ENCODE measurements at places on chromosomes 4 and X.

DNA sequence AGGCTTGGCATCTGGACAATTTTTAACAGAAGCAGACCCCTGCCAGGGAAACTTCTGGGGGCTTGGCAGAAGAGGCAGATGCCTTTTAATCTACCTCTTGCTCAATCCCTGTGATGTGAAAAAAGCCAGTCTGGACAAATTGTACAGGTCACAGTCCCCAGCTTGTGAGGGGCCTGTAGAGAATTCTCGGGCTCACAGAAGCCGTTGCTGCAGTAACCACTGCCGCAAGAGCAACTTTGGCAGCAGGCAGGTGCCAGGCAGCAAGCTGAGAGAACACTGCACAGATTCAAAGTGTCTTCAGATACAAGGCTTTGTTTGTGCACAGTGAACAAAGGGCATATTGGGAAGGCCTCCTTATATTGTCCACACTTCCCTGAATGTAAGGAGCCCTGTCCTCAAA lies 11.7 kb downstream of the GPKOW start:
- DNase-seq, result no peak

DNA sequence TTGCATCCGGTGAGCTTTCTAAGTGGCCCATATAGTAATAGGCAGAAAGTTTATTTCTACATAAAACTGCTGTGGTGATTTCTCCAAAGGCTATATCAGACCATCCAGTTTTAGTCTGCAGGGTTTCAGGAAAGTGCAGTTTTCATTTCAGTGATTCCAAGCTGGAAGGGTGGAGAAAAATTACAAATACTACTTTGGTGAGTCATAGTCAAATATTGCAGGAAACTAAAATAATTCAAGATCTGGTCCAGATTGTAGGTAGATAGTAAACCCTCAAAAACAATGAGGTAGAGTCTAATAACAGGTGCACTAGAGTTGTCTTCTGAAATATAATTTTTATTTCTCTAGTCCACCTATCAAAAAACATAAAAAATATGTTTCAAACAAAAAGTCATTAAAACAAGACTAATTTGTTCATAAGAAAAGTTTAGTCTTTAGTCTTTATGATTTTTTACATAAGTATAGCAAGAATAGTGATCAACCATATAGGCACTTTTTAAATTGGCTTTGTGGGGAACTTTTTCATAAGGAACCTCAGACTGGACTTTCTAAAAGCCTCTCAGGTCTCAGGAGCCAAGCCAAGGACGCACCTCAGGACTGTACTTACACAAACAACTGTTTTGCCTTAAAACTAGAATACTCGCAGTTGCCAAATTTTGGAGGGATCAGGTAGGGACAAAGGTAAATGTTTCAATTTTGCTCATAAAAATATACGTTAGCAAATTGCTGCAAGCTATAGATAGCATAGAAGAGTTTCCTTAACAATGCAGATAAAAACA lies 101.8 kb upstream of the TLR3 start:
- no peak for DNase-seq

GRCh38 chr4:22190855-22191254 lies 242.3 kb upstream of the KCNIP4 start:
- no peak for DNase-seq

DNA sequence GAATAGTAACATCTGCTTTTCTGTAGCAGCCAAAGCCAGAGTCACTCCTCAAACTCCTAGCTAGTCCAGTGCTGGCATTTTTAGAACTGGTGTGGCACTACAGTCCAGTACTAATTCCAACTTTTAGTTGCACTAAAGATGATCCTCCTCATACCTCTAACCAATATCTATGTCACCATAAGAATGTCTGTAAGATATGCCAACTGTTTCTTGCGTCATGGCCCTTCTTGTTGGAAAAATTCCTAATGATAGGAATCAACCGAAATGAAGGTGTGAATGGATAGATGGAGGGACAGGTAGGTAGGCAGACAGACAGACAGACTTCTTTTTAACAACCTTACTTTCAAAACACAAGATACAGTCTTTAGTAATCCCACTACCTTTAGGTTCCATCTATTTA lies 74.6 kb upstream of the PRSS48 start:
- DNase-seq, result no peak

- DNase-seq, result no peak
Observed at GRCh38 chr4:42149004-42149403, 3.5 kb downstream of the BEND4 start.

DNA sequence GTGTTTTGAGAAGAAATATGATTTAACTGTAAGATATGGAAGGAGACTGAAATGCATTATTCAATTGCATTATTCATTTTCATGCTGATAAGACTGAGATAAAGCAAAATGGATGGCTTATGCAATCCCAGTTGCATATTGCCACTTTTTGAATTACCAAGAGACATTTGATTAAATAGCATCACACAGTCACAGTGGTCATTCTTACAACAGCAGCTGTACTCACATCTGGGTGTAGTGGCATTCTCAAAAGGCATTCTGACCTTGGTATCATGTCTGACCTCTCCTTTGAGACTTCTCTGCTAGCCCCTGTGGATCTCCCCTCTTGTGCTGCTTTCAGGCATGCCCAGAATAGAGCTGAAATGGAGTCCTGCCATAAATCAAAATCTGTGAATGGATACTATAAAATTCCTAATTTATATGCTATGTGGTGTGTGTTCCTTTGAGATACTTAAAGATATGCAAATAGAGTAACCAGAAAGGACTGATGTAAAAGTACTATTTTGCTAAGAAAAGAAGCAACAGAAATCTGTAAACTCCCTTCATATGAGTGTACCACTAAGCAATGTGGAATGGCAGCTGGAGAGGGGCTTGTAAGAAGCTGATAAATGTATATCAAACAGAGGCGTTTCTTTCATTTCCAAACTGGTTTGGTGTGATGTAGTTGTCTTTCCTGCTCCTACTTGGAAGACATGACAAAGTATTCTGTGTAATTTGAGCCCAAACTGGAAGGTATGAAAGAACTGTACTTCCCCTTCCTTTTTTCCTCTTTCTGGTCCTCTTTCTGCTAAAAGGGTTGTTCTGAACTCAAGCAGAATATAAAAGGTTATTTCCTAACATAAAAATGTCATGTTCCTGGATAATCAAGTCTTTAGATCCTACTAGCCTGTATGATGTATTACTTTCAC lies 25.4 kb upstream of the METAP1 start:
- no peak for DNase-seq

DNA sequence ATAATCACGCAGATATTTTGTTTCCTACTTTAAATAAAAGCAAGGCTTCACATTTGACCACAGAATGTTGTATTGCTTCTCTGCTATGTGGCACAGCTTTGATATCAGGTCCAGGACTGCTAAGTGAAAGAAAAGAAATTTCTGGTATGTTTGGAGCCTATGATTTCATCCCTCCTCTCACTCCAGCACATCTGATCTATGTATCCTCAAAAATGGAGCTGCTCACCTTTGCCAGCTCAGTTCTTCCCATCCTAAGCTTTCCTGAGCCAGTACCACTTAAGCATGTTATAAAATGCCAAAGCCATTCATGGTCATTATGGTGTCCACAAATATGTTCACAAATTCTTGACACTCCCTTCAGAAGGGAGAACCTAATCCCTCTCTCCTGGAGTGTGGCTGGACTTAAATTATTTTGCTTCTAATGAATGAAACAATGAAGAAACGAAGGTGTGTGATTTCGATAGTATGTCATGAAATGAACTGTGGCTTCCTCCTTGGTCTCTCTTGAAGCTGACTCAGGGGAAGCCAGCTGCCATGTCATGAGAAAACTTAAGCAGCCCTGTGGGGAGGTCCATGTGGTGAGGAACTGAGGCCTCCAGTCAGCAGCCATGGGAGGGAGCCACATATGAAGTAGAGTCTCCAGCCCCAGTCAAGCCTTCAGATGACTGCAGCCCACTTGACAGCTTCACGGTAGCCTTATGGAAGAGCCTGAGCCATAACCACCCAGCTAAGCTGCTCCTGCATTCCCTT lies 207.7 kb downstream of the MGST2 start:
- DNase-seq, result no peak

GRCh38 chrX:97260679-97261078 lies 377.0 kb downstream of the RPA4 start:
- no peak for DNase-seq

GRCh38 chr4:169818063-169818679 lies 60.4 kb upstream of the HPF1 start:
- no peak for DNase-seq

DNA sequence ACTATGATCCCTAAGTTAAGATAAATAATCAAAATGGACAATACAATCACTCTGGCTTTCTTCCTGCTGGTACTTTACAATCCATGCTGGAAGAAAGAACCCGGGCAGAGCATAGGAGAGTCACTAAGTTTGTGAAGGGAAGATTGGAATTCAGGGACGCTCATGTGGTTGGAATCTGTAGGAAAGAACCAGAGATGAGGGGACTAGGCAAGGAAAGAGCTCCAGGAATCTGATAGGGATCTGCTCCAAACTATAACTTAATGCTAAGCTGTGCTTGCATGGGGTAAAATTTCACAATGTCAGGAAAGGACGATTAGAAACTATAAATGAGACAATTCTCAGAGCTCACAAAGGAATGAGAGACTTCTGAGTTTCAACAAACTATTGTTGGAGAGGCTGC lies 167.5 kb downstream of the ADGRA3 start:
- no peak for DNase-seq

DNA sequence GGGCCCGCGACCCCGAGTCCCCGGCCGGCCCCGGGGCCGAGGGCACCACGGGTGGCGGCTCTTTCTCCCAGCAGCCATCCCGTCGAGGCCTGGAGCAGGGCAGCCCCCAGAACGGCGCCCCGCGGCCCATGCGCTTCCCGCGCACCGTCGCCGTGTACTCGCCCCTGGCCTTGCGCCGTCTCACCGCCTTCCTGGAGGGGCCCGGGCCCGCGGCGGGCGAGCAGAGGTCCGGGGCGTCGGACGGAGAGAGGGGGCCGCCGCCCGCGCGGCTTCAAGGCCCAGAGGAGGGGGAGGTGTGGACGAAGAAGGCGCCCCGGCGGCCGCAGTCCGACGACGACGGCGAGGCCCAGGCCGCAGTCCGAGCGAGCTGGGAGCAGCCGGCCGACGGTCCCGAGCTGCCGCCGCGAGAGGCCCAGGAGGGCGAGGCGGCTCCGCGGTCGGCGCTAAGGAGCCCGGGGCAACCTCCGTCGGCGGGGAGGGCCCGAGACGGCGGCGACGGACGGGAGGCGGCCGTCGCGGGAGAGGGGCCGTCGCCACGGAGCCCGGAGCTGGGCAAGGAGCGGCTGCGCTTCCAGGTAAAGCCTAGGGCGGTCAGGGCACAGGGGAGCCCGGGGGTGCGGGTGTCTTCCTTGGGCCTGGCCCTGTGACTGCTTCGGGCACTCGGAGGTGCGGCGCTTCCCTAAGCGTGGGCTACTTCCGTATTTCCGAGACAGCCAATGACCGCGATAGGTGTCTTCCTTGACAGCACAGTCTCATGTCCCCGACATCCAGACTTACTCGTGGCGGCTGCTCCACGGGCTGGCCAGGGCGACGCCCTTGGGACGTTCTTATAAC lies 845 bp downstream of the ZAR1 start:
- DNase-seq, result no peak

DNA sequence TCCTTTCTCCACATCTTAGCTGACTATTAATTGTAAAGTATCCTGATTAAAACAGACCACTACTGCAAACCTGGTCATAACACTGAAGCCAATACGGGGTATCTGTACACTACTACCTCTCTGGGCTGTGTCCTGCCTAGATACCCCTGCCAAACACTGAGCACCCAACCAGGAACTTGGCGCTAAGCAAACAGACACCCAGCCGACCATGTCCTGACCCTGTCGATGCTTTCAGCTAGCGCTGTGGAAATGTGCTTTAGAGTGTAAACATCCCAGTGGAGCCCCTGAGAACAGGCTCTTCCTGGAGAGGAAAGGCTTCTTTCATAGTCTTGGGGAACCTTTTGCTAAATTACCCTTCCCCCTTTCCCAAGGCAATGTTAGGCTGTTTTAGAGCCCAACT lies 52.9 kb downstream of the CCNG2 start:
- DNase-seq, result no peak

- DNase-seq, result no peak
Observed at GRCh38 chr4:122967231-122967630, 44.8 kb upstream of the NUDT6 start.

GRCh38 chr4:19677211-19677610 lies 574.5 kb upstream of the SLIT2 start:
- DNase-seq, result no peak

GRCh38 chr4:48491514-48492176 lies 1.6 kb downstream of the ZAR1 start:
- DNase-seq, result no peak

GRCh38 chr4:104971462-104971861 lies 175.2 kb upstream of the TET2 start:
- no peak for DNase-seq

DNA sequence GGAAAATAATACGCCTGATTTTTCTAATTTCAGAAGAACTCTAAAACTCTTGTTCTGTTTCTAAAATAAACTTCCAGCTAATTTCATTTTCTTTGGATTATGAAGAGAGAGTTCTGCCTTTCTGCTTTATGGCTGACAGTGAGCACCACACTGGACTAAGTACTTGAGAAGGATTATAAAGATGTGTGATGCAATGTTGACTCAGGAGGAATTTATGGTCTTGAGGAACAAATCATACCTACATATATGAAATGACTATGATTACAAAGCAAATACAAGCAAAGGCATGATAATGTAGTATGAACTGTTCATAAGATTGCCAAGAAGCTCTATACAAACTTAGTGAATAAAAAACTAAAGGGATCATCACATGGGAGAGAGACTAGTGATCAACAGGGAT lies 13.0 kb upstream of the SLC25A5 start:
- DNase-seq, result no peak

- no peak for DNase-seq
Observed at GRCh38 chr4:180636696-180637404, 1606.4 kb upstream of the TENM3 start.

- DNase-seq, result no peak
Observed at GRCh38 chr4:110653321-110654253, 30.7 kb upstream of the PITX2 start.

DNA sequence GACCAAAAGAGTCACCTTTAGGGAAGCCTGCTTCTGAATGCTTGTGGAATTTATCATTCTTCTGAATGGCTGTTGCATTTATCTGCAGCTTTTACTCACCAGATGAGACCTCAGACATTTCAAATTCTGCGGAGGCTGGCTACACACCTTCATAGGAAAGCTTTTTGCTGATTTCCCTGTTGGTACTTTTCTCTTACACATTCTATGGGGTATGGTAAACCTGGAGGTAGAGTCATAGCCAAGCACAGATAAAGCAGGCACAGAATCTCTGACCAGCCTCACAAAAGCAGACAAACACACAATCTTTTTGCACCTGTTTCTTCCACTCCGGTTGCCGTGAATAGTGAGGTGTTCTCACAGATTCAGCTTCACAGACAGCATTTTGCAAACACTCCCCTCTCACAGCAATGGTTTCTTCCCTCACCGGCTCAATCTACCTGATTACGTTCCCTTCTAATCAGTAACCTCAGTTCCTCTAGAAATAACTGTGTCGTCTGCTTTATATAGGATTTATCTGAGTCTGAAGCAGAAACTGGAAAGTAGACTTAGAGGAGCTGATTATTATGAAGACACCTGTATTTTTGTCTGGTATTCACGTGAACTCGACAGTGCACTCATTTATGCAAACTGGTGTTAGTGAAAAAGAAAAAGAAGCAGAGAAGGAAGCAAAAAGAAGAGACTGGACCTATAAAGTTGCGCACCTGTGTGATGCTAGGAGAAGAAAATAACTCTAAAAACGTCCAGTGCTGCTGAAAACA lies 83.1 kb downstream of the DMD start:
- no peak for DNase-seq

GRCh38 chr4:16439768-16440167 lies 213.5 kb upstream of the TAPT1 start:
- no peak for DNase-seq
